ENCODE measurements at places on chromosomes 11 and 22. TPM values are rescaled to one million over a fixed set of nuclear protein-coding genes. Genes with fewer than 3 reads are reported as not detected.

DNA sequence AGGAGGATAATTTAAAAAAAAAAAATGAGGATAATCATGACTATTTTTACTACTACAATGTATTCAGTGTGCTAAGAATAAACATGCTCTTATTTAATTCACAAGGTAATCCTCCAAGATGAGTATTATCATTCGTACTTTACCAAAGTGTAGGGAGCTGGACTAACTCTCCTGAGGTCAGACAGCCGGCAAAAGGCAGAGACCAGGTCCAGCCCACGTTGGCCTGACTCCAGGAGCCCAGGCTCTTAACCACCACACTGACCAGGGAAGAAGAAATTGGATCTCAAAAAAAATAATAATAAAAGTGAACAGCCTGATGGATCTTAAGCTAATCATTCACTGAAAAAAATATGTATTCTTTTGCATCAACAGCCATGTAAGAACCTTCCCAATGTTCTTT, 25.2 kb downstream of the PLAAT3 start:
- DNase-seq: no peak

- no peak for DNase-seq
These were observed 350.2 kb downstream of the TTC28 start for GRCh38 chr22:28329186-28330073.

DNA sequence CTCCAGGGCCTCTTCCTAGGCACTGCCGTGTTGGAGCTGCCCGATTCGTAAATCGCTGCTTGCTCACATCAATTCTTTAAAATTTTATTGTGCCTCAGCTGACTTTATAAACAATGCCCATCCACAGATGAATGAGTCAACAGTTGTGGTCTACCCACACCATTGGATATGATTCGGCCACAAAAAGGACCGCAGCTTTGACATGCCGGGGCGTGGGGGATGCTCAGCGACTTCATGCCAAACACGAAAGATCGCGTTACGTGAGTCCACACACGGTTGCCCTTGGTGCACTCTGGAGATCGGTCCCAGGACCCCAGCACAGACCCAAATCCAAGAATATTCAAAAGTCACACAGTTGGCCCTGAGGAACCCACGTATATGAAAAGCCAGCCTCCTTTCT, 195.7 kb downstream of the CTTN start:
- no peak for DNase-seq

- DNase-seq: no peak
These were observed 14.8 kb downstream of the EXT2 start for GRCh38 chr11:44110231-44110679.

DNA sequence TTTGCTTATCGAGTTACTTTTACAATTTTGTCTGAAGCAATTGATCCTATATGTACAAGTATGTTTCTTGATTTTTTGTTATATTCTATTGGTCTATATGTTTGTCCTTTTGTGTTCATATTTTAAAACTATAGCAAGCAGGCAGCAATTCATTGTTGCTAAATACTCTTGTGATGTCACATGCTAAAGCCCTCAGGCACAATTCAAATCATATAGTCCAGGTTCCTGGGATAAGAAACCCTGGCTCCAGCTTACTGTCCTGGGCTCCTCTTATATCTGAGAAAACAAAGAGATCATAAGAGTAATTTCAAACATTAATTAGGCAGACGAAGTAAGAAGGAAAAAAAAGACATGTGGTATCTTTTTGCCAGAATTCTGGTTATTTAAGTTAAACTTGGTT, 6.6 kb upstream of the CCDC83 start:
- no peak for DNase-seq

- DNase-seq: no peak
These were observed 3.2 kb upstream of the HINFP start for GRCh38 chr11:119118227-119118626.

- DNase-seq: no peak
These were observed 1.2 kb downstream of the MICALL1 start for GRCh38 chr22:37907036-37907954.

The KCNQ1OT1 gene
- 3.5 TPM for total RNA-seq

The FCHSD2 gene
- total RNA-seq: 62.1 TPM

The BATF2 gene
- total RNA-seq: 1.8 TPM
